ENCODE measurements at places on chromosomes 11 and 22.
A peak's percentile ranks its signal among the peaks of the same experiment; 100 is the strongest.

- peak; percentile 46 for DNase-seq
Measured at GRCh38 chr22:45879552-45879949, 97.4 kb downstream of the WNT7B start.

- no peak for DNase-seq
Measured at GRCh38 chr11:126790550-126791081, 210.0 kb downstream of the KIRREL3 start.

GRCh38 chr11:64298966-64299846, 952 bp upstream of the CATSPERZ start:
- peak; percentile 89 for DNase-seq

GRCh38 chr11:20066783-20067156, 93.5 kb downstream of the DBX1 start:
- no peak for DNase-seq

Data from tibial artery (tissue), 4 donors.